Activated gamma-delta T cell treated with Interleukin-2 at 50 U/mL for 16 hours (primary cell): ENCODE measurements at places on chromosomes 1 and 21.

DNA sequence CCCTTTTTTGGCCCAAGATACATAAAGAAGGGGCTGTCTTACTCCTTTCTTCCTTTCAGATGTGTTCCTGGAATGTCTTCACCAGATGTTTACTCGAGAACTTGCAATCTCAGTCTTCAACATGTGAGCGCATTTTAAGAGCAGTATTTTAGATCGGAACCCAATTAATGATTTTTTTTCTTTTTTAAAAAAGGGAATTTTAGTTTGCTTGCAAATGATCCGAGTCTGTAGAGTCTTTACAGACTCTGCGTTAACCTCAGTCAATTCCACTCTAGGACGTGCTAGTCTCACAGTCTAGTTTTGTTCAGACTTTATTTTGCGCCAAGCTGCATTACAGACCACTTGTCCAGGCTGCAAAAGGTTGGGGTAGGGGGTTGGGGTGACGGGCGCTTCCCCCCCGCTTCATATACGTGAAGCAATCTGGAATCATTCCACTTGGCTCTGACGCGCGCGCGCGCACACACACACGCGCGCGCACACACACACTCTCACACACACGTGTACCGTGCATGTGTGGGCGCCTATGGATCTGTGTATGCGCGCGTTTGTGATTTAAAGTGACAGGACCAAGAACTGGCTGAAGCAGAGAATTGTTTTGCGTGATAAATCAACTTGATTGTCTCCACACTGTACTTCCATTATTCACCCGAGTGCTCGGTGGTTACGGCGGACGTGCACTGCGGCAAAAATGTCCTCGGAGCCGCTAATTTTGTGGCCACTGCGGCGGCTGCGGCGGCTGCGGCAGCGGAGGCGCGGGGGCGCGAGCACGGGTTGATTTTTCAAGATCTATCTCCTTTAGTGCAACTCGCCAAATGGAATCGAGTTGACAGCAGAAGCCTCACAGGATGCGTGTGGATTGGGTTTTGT is 25.6 kb upstream of the NFIA start:
- DNase-seq, result no peak

- no peak for DNase-seq
Measured at GRCh38 chr1:202244841-202245261, 51.3 kb downstream of the LGR6 start.

- no peak for DNase-seq
Measured at GRCh38 chr1:63777965-63778880, 4.4 kb downstream of the ROR1 start.

DNA sequence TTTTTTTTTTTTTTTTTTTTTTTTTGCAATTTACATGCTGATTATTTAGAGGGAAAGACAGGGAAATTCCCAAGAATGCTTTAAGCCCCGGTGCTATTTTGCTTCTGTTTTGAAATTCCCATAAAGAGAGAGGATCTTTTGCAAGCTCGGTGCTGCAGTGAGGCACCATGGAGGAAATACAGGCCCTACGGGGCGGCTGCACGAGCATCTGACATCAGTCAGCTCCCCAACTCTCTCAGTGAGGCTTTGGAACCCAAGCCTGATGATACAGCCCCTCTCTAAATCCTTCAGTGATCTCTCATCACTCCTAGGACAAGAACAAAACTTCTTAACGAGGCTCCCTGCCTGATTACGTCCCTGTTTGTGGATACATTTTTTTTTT is 791 bp upstream of the CHI3L1 start:
- no peak for DNase-seq

DNA sequence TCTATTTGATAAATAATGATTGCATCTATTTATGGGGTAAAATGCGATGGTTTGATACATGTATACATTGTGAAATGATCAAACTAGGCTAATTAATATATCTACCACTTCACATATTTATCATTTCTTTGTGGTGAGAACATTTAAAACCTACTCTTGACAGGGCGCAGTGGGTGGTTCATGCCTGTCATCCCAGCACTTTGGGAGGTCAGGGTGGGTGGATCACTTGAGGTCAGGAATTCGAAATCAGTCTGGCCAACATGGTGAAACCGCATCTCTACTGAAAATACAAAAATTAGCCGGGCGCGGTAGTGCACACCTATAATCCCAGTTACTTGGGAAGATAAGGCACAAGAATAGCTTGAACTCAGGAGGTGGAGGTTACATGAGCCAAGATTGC is 25.3 kb downstream of the PLEKHA6 start:
- DNase-seq, result no peak

- DNase-seq, result no peak
Measured at GRCh38 chr1:85188530-85188929, 12.3 kb downstream of the SYDE2 start.

GRCh38 chr1:235329139-235329902 is 951 bp downstream of the GGPS1 start:
- peak; percentile 47 for DNase-seq

GRCh38 chr21:32163386-32163785 is 115.5 kb downstream of the MIS18A start:
- DNase-seq, result no peak

- no peak for DNase-seq
Measured at GRCh38 chr1:175080030-175080429, 12.4 kb downstream of the TNN start.

GRCh38 chr21:34553151-34553952 is 41.3 kb upstream of the KCNE1 start:
- no peak for DNase-seq
